ENCODE measurements at places on chromosomes 3 and 15.
A peak's percentile ranks its signal among the peaks of the same experiment; 100 is the strongest.

DNA sequence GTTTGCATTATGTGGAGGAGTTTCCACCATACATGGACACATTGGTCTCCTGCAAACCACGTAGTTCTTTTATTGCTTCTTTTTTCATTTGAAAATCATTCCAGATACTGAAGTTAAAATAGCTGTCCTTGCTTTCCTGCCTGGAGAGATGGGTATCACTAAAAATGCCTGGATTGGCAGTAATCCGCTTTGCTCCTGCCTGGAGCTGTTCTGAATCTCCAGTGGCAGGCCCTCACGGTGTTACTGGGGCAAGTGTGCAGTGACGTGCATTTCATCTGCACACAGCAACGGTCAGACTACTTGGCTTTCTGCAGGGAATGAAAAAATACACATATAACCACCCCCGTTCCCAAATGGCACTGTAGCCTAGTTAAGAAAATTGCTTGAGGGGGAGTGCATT, 272.9 kb downstream of the IL5RA start:
- H3K4me1 ChIP-seq, result peaks cover 9% of the 10 kb centered on the region
- no peak overlapping the region for H3K27ac ChIP-seq
- H3K36me3 ChIP-seq, result no peaks in the 10 kb centered on the region

DNA sequence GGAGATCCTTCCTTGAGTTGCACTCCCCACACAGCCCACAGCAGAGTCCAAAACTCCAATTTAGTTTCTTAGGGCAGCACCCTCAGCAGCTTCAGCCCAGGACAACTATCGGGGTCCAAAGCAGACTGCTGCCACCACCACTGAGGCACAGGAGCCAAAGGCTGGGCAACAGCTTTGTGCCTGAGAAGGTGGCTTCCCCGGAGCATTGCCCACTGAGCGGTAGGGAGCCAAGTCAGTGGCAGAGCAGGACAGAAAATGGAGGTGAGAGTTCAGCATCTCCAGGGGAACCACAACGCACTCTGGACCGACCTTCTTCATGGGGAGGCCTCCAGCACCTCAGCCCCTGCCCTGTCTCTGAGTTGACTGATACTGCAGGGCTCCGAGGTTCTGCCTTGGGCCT, 43.4 kb downstream of the CDAN1 start:
- no peak overlapping the region for H3K27ac ChIP-seq
- no peaks in the 10 kb centered on the region for H3K36me3 ChIP-seq
- no peaks in the 10 kb centered on the region for H3K4me1 ChIP-seq
- no peak for DNase-seq
- H3K4me3 ChIP-seq, result no peak overlapping the region
- H3K27me3 ChIP-seq, result no peaks in the 10 kb centered on the region

DNA sequence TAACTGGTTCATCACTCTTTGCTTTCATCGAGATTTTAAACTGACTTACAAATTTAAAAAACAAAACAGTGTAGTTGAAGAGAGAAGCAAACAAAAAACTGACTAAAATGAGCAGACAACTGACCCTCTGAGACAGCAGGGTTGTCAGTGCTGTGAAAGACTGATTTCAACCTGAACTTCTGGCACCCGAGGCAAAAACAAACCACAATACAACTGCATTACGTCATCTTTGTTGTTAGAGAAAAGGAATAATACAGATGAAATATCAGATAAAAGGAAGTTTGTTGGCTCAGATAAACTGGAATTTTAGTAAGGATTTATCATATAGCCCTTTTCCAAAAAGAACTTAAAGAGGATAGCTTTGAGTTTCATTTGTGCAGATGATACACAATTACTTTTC, 51.1 kb downstream of the PARP15 start:
- no peaks in the 10 kb centered on the region for H3K36me3 ChIP-seq
- H3K27me3 ChIP-seq, result no peaks in the 10 kb centered on the region
- no peaks in the 10 kb centered on the region for H3K4me1 ChIP-seq
- H3K4me3 ChIP-seq, result no peak overlapping the region

DNA sequence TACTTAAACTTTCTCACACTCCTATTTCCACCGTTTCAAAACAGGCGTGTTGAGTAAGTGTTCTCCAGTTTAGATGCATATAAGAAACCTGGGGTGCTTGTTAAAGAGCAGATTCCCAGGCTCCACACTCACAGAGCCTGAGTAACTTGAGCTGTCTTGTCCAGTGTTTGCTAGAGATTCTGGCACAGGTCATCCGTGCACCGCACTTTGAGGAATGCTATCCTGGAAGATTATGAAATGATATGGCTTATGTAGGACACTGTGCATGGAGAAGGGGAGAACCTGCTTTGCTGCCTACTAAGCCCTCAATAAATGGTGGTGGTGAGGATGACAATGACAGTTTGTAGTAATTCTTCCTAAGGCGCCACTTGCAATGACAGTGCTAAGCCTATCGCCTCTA, 273.7 kb downstream of the PDZRN3 start:
- H3K36me3 ChIP-seq, result no peaks in the 10 kb centered on the region
- H3K4me3 ChIP-seq, result no peak overlapping the region
- H3K27me3 ChIP-seq, result no peaks in the 10 kb centered on the region
- DNase-seq, result no peak
- H3K4me1 ChIP-seq, result no peaks in the 10 kb centered on the region

- no peaks in the 10 kb centered on the region for H3K4me1 ChIP-seq
- H3K27me3 ChIP-seq, result no peaks in the 10 kb centered on the region
- no peak overlapping the region for H3K27ac ChIP-seq
- no peak for DNase-seq
- no peaks in the 10 kb centered on the region for H3K36me3 ChIP-seq
These were observed 42.4 kb upstream of the PPIB start for GRCh38 chr15:64205202-64205601.

- H3K27ac ChIP-seq, result no peak overlapping the region
- DNase-seq, result no peak
- H3K27me3 ChIP-seq, result no peaks in the 10 kb centered on the region
- no peaks in the 10 kb centered on the region for H3K4me1 ChIP-seq
- no peak overlapping the region for H3K4me3 ChIP-seq
These were observed 64.8 kb upstream of the LPP start for GRCh38 chr3:188088948-188089685.

DNA sequence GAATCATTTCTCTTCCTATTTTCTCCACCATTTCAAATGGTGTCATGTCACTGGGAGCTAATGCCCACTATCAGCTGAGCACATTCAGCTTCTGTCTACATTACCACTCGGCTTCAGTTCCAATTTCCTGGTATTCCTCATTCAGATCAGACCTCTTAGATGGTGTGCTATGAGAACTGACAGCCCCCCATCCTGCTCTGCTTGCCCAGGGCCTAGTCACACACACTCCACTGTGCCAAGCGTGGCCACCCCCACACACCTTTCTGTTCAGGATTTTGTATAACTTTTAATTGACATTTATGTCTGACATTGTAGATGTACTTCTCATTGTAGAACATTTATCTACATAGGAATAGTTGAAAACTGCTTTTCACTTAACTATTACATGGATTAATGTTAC, 146.8 kb downstream of the CDIN1 start:
- H3K4me1 ChIP-seq, result no peaks in the 10 kb centered on the region
- DNase-seq, result no peak
- no peak overlapping the region for H3K4me3 ChIP-seq

DNA sequence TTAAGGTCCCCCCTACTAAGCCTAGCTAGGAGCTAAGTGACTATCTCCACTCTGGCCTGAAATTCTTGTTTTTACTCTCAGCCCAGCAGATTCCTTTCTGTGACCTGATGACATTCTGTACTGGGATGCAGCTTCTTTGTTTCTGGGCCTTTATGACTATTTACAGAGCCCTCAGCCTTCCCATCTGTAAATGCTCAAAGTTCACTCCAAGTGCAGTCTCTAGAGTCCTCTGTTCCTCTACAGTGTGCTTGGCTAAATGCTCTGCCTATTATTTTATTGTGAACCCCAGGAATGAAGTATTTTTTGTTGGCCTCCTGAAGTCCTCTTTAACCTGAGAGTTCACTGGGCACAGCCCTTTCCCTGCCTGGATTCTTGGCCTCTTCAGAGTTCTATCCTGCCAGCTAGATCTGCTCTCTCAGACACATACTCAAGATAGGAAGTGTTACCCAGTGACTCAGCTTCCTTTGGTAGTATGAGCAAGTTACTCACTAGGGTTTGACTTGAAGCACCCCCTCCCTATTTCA, 278.1 kb upstream of the P2RY1 start:
- no peaks in the 10 kb centered on the region for H3K36me3 ChIP-seq
- no peak overlapping the region for H3K4me3 ChIP-seq
- DNase-seq, result no peak
- no peaks in the 10 kb centered on the region for H3K27me3 ChIP-seq
- H3K27ac ChIP-seq, result no peak overlapping the region

- peaks cover 65% of the 10 kb centered on the region for H3K27me3 ChIP-seq
- H3K4me3 ChIP-seq, result peak overlapping the region; percentile 76
- peak; percentile 81 for DNase-seq
- H3K36me3 ChIP-seq, result no peaks in the 10 kb centered on the region
- no peak overlapping the region for H3K27ac ChIP-seq
- H3K4me1 ChIP-seq, result peaks cover 4% of the 10 kb centered on the region
These were observed 18.4 kb downstream of the SPATA12 start for GRCh38 chr3:57078635-57079473.
